ENCODE measurements at places on chromosomes 5 and 9.
A peak's percentile ranks its signal among the peaks of the same experiment; 100 is the strongest.

DNA sequence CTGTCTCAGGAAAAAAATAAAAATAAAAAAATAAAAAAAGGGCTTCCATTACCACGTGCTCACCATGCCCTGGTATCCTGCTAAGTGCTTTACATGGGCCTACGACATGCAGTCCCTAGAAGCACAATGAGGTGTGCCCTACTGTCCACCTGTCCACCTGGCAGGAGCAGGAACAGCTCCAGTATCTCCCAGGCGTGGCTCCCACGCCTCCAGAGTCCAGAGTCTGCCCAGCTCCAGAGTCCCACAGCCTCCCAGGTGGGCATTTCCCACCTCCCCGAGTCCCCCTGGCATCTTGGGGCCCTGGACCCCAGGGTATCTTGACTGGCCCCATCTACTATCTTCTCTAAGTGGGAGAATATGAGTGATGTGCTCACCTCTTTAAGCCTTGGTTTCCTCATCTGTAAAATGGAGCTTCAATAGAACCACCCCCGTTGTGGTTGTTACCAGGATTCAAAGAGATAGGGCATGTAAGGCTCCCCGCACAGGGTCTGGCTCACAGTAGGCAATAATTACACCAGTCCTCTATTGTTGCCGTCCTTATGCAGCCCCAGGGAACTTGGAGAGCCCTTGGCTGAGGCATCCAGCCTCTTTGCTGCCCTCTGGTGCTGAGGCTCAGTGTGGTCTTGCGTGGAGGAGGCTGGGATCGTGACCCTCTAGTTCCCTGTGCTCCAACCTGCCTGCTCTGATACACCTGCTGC is 8.9 kb downstream of the CXCL14 start:
- DNase-seq, result no peak

GRCh38 chr9:107982001-107982400 is 492.4 kb upstream of the KLF4 start:
- DNase-seq, result no peak

DNA sequence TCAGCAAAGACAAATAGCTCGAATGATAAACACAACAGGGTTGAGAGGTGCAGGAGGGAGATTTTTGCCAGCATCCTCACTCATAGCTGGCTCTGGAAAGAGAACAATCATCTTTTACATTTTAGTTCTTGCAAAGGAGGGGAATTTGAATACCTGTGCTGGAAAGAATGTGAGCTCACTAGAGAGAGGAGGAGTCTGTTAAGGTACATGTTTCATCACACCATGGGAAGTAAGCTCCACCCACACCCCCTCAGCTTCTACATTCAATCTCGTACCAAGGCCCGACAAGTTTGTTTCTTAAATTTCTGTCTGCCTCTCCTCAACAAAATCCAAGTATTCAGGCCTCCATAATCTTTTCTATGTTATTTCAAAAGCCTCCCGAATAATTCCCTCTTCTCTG is 254.6 kb downstream of the BRINP1 start:
- DNase-seq, result no peak

DNA sequence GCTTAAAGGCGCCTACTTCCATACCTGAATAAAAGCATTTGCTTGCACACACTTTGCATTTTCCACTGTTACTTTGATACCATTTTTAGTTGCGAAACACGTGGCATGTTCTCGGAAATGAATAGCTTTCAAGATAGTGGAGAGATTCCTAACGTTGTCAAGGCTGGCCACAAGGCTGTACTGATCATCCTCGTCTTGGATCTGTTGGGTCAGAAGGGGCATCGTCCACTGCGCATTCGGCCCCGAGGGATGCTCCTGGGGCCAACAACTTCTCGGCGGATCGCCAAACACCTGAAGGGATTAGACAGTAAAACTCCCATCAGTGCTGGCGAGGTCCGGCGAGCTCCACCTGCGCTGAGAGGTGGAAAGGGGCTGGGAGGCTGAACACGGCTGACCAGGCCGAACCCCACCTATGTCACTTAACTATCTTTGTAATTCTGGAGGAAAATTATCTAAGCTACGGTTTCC is 599 bp downstream of the RAD1 start:
- DNase-seq, result peak; percentile 21

- no peak for DNase-seq
These were observed 2.3 kb downstream of the ANXA2R start for GRCh38 chr5:43037636-43038495.

- DNase-seq, result no peak
These were observed 52.1 kb downstream of the C6 start for GRCh38 chr5:41161271-41161670.

DNA sequence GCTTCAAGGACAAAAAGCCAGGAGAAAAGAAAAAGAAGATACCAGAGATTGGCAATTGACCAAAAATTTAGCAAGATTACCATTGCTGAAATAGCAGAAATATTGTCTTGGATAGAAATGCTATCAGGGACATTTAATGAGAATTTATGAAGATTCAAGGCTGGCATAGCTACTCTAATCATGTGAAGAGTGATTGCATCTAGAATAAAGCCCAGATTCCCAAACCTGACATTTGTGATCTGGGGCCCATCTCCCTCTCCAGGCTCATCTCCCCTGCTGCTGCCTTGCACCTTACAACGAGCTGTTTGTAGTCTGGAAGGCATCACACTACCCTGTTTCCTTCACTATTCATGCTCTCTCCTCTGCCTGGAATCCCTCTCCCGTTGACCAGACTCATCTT is 114.5 kb downstream of the C9orf152 start:
- no peak for DNase-seq

- DNase-seq, result no peak
These were observed 124.5 kb downstream of the PDZD2 start for GRCh38 chr5:31763424-31763823.

DNA sequence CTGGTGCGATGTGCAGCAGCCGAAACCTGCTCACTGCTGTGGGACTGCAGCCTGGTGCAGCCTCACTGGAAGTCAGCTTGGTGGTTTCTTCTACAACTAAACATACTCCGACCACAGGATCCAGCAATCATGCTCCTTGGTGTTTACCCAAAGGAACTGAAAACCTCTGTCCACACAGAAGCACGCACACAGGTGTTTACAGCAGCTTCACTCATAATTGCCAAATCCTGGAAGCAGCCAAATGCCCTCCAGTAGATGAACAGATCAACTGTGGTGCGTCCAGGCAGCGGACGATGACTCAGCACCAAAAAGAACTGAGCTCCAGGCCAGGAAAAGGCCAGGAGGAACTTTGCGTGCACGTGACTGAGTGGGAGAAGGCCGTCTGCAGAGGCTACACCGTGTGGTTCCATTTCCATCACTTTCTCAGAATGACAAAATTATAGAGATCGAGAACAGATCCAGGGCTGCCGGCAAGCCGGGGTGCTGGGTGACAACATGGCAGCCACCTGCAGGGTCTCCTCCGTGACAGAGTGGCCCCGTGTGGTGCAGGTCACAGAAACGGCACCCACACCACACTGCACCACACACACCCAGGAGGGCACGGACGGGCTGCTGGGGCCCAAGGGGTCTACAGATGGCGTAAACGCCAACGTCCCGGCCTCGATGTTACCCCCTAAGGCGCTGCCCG is 23.1 kb upstream of the NSMF start:
- no peak for DNase-seq
